GM23338 (cell line): ENCODE measurements at places on chromosomes 11 and 22. TPM values are rescaled to one million over a fixed set of nuclear protein-coding genes. Genes with fewer than 3 reads are reported as not detected.

Gene IMMP1L
- total RNA-seq, result 23.9 and 43.3 TPM in 2 replicates

Gene PNPLA5
- 5.9 and 6.8 TPM in 2 replicates for total RNA-seq

Gene SMTNL1
- total RNA-seq, result 0.31 TPM in 1 of 2 replicates, not detected in the other

Gene TSKU
- total RNA-seq, result 31.1 and 33.8 TPM in 2 replicates

Gene PPP6R2
- total RNA-seq, result 37.5 and 45.8 TPM in 2 replicates

GRCh38 chr11:75525433-75526191, at the start of gene GDPD5:
Gene GDPD5 (minus strand): TSS chr11:75525941. CDS start chr11:75477735, 48,206 bp downstream.
- H3K36me3 ChIP-seq, result no peaks in the 10 kb centered on the region
- H3K4me3 ChIP-seq, result peak within 1 kb of the TSS; percentile 85
- H3K27me3 ChIP-seq, result peaks cover 41% of the 10 kb centered on the region
- peak; percentile 92 for DNase-seq

DNA sequence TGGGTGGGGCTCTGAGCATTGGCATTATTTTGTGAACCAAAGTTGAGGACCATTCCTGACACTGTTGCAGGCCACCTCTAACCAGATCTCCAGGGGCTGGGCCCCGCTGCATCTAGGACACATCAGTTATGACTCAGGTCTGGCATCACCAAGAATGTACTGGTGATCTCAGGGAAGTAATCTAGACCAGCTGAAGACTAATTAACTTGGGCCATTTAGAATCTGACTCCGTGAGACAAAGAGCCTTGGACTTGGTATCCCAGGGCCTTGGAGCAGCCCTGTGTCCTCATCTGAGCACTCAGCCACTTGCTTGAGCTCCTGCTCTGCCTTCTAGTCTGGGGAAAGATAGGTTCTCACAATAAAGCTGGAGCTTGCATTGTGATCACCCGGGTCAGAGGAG, 200.6 kb downstream of the KIRREL3 start:
- no peak for DNase-seq
- H3K27ac ChIP-seq, result no peak overlapping the region
- no peak overlapping the region for H3K4me3 ChIP-seq
- no peaks in the 10 kb centered on the region for H3K36me3 ChIP-seq
- H3K4me1 ChIP-seq, result peaks cover 4% of the 10 kb centered on the region; the same call in 1 of the 2 replicates

- DNase-seq, result no peak
- no peaks in the 10 kb centered on the region; the same call in 1 of the 2 replicates for H3K4me1 ChIP-seq
- no peak overlapping the region for H3K4me3 ChIP-seq
- no peaks in the 10 kb centered on the region for H3K27me3 ChIP-seq
Measured at GRCh38 chr22:23113067-23113846, 28.5 kb downstream of the RSPH14 start.

GRCh38 chr11:94809251-94809650, 41.1 kb downstream of the AMOTL1 start:
- H3K36me3 ChIP-seq, result no peaks in the 10 kb centered on the region
- peaks cover 24% of the 10 kb centered on the region for H3K4me1 ChIP-seq
- peak; percentile 24 for DNase-seq
- no peak overlapping the region for H3K27ac ChIP-seq

DNA sequence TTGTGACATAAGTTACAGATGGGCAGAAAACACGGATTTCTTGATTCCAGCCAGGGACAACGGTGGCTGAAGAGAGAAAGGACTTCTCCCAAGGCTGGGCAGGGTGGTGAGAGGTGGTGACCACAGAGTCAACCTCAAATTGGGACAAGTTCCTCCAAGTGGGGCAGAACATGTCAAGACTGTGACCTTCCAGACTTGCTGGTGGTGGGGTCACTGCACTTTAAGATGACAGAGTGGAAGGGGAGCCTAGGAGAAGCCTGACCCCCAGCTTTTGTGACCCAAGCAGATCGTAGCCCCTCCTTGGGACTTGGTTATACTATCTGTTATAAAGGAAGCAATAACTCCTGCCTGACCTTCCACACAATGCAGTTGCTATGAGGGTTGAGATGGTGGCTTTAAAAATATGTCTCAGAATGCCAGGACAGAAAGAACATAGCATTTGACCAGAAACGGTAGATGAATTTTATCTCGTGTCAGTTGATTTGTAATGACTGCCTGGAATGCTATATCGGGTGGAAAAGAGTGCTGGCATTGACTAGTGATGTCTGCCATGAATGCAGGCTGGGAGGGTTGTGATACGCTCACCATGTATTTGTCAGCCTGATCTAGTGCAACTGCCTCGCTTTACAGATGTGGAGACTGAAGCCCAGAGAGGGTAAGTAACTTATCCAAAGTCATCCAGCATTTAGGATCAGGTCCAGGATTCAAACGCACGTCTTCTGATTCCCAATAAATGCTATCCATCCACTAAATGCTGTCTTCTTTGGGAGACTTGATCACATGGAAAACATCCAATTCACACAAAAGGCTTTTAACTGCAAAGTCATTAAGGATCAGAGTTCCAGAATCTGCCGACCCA, 18.3 kb downstream of the TST start:
- H3K27ac ChIP-seq, result no peak overlapping the region
- no peaks in the 10 kb centered on the region for H3K27me3 ChIP-seq
- no peaks in the 10 kb centered on the region for H3K36me3 ChIP-seq
- H3K4me1 ChIP-seq, result 0 out of 2 replicates have a peak, but pooled peaks cover 5% of the 10 kb centered on the region

GRCh38 chr11:106706355-106706754, 311.9 kb downstream of the GUCY1A2 start:
- no peak overlapping the region for H3K4me3 ChIP-seq
- H3K27me3 ChIP-seq, result no peaks in the 10 kb centered on the region
- H3K4me1 ChIP-seq, result 0 out of 2 replicates have a peak, but pooled peaks cover 3% of the 10 kb centered on the region
- H3K36me3 ChIP-seq, result no peaks in the 10 kb centered on the region

DNA sequence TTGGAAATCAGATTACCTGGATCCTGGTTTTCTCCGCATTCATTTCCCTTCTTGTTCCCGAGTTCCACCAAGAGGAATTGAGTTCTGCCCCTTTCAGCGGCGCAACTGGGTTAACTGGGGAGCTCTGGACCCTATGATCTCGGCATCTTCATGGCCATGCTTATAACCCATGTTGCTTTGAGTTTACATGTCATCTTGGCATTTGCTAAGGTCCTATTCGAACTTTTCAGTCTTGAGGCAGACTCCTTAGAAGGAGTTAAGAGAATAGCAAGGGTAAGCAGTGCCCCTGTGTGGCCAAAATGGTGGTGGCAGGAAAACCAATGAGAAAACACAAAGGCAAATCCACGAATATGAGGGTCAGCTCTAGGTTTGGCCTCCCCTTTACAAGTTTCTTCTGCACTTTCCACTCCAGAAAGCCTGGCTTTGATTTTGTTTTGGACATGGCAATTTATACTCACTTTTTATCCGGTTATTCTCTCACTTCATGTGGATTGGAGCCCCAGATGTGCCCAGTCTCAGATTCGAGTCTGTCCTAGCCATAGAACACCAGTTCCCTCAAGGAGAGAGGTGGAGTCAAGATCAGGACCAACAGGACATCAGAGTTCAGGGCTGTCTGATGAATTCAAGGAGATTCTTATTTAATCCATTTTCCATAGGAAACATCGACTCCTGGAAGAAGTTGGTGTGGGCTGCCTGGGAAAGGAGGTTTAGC, 55.3 kb upstream of the FBXO3 start:
- H3K36me3 ChIP-seq, result no peaks in the 10 kb centered on the region
- H3K27me3 ChIP-seq, result peaks cover 31% of the 10 kb centered on the region
- H3K27ac ChIP-seq, result no peak overlapping the region
- DNase-seq, result peak; percentile 83
- peak overlapping the region; percentile 53 for H3K4me3 ChIP-seq
- no peaks in the 10 kb centered on the region for H3K4me1 ChIP-seq

DNA sequence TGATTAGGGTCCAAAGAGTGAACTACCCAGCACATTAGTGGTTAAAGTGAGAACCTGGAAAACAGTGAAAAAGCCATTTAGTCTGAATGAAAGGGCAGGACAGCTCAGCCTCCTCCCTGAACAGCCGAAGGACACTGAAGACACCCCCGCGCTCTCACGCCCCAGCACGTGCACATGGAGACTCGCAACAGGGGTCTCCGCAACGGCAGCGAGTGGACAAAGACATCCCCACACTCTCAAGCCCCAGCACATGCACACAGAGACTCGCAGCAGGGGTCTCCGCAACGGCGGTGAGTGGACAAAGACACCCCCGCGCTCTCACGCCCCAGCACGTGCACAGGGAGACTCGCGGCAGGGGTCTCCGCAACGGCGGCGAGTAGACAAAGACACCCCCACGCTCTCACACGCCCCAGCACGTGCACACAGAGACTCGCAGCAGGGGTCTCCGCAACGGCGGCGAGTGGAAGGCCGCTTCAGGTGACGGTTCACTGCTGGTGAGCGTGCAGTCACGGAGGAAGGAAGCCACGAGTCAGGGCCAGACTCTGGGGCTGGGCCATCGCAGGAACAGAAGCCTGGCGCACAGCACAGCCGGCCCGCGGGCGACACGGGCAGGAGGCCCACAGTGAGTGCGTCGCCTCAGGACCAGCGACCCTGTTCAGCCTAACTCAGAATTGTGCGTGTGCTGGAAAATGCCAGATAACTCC, 43.6 kb downstream of the BRD1 start:
- H3K27me3 ChIP-seq, result no peaks in the 10 kb centered on the region
- no peak overlapping the region for H3K4me3 ChIP-seq
- DNase-seq, result no peak
- no peak overlapping the region for H3K27ac ChIP-seq
- H3K36me3 ChIP-seq, result no peaks in the 10 kb centered on the region
- no peaks in the 10 kb centered on the region for H3K4me1 ChIP-seq
